ENCODE measurements at places on chromosomes 5 and 9. TPM values are rescaled to one million over a fixed set of nuclear protein-coding genes. Genes with fewer than 3 reads are reported as not detected.

The ESM1 gene
- polyA plus RNA-seq = 4.5 TPM

GRCh38 chr5:158140120-158140731 lies 281.3 kb upstream of the CLINT1 start:
- no peak for DNase-seq

DNA sequence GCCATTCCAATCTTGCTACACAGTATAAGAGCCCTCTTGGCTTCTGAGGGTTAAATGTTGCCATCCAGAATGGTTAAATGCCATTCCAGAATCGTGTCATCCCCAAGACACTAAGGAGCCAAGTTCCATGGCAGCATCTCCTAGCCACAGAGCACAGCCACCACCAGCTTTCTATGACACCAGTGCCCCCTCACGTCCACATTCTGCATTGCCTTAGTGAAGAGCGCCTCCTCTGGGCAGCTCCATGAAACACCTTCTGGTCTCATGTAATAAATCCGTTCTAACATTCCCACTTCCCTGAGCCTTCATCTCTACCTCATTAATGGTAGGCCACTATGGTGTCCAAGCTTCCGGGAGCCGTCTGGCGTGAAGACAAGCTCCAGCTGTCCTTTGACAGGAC lies 12.4 kb downstream of the CBY3 start:
- no peak for DNase-seq

- no peak for DNase-seq
Observed at GRCh38 chr9:14887149-14887548, 23.1 kb downstream of the FREM1 start.

DNA sequence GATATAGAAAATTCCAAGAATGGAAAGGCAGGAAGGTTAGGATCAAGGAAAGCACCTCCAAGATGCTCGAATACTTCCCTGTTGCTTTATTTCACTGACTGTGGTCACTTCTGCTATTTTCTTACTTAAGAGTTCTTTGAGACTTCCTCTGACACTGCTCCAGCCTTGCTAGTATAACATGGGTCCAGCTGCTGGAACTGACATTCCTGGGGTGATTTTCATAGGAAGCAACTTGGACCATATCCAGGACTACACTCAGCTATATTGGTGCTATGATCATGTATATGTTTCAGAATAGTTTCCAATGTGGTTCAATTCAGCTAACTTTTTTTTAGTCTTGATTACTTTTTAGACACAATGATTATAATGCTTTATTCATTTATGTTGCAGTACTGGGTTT lies 81.6 kb upstream of the CKMT2 start:
- peak; percentile 73 for DNase-seq

The PLAC8L1 gene
- polyA plus RNA-seq = 0.91 TPM

The GABRB2 gene
- 1.2 TPM for polyA plus RNA-seq

DNA sequence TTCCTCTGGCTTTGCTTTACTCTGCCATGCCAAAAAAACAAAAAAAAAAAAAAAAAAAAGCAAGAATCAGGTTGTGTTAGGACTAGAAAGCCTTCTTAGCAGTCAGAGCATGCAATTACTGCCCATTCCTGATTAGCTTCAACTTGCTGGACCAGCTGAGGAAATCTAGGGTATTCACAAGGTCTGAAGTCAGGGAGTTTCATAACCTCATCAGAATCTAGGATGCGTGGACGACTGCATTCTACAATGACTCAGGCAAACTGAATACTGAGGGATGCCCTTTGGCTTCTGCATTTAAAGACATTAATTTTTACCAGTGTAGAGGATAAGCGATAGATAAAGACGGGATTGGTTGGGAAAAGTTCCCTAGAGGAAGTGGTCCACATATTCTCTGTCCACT lies 39.2 kb upstream of the SHOC1 start:
- no peak for DNase-seq

The SLC1A3 gene
- polyA plus RNA-seq = 20.7 TPM

The CLIC3 gene
- 39.5 TPM for polyA plus RNA-seq

- DNase-seq = no peak
Observed at GRCh38 chr9:1207686-1208085, 157.5 kb downstream of the DMRT2 start.

GRCh38 chr5:75319638-75320037 lies 17.4 kb upstream of the HMGCR start:
- DNase-seq = no peak
